ENCODE measurements at places on chromosomes 1 and 21. TPM values are rescaled to one million over a fixed set of nuclear protein-coding genes. Genes with fewer than 3 reads are reported as not detected.
A peak's percentile ranks its signal among the peaks of the same experiment; 100 is the strongest.

DNA sequence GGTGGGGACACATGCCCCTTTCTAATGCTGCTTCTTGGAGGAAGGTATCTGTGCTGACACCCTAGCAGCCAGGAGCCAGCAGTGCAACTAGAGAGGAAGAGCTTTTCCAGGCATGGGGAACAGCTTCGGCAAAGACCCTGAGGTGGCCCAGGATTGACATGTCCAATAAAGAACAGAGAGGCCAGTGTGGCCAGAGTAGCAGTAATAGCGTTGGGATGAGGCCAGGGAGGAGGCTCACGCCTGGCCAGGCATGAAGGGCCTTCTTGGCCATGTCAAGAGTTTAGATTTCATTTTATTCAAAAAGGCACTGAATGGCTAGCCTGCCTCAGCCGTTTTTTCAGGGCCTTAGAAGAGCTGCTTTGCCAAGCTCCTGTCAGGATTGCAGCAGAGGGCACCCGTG is 16.3 kb upstream of the ADAMTSL4 start:
- DNase-seq: no peak

- no peak for DNase-seq
Observed at GRCh38 chr21:34696121-34696520, 27.3 kb downstream of the CLIC6 start.

GRCh38 chr1:202765721-202766120 is 42.5 kb downstream of the KDM5B start:
- DNase-seq: no peak

PPP1R15B gene
- 68.8 TPM for total RNA-seq

SYPL2 gene
- total RNA-seq: not detected

GRCh38 chr21:22806278-22806677 is 1808.1 kb downstream of the NCAM2 start:
- DNase-seq: no peak

DNA sequence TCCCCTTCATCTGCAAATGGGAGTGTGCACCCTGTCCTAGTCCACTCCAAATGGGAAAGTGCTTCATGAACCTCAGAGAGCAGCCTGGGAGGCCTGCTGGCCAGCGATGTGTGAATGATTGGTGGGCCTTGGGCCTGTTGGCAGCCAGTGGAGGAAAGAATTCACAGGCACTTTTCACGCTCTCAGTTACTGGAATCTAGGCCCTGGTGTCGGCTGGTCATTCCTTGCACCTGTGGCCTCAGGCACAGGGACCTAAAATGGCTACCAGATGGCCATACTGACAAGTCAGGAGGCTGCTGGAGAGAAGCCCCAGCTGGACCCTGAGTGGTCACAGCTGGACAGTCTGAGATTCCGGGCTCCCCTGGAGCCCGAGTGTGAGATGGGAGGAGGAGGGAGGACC is 18.4 kb upstream of the EDN2 start:
- DNase-seq: no peak

- DNase-seq: no peak
Observed at GRCh38 chr1:54409156-54410142, 3.3 kb upstream of the SSBP3 start.

- DNase-seq: no peak
Observed at GRCh38 chr1:1082776-1083415, 8.8 kb upstream of the RNF223 start.

ENTREP3 gene
- total RNA-seq: 25.2 TPM

GRCh38 chr1:117122330-117123025 is 929 bp upstream of the TRIM45 start:
- DNase-seq: no peak

DNA sequence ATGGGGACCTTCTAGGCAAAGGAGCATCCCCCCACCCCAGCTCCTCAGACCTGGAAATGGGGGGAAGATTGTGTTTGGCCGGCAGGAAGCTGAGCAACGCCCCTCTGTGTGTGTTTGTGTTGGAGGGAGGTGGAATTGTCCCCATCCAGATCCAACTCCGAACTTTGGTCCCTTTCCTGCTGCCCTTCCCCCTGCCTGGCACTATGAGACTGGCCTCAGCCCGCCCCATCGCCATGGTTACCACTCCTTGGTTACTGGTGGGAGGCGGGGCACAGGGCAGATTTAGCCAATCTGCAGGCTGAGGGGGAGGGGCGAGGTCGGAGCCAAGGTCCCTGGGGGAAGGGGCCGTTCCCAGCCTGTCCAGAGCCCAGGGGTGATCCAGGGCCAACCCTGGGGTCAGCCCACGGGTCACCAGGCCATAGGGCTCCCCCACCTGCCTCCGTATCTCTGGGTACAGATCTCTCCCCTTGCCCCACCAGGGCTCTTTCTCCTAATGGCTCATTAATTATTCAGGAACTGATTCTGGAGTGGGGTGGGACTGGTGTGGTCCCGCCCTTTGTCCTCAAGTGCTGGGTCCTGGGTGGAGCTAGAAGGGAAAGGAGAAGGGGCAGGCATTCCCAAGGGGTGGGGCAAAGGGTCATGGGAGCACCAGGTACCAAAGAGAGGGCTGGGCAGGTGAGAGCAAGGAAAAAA is 15.2 kb downstream of the PTPRF start:
- peak; percentile 77 for DNase-seq
